ENCODE measurements at places on chromosomes 3 and 15.

DNA sequence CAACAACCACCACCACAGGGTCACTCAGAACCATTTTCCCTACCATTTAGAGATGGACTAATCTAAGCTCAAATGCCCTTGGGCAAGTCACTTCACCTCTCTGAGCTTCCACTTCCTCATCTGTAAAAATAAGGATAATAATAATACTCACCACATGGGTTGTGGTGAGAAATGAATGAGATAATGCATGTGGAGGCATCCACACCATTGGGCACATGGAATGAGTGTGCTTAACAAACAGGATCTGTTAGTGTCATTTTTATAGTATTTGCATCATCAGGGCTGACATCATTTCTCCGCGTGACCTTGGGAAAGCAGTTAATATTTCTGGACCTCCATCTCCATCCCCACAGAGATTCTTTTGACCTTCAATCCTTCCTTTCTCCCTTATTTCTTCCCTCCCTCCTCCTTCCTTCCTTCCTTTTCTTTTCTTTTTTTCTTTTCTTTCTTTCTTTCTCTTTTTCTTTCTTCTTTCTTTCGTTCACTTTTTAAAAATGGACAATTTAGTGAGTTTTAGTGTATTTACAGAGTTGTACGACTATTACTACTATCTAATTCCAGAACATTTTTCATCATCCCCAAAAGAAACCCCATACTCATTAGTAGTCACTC, 7.7 kb upstream of the RFT1 start:
- no peak for DNase-seq

DNA sequence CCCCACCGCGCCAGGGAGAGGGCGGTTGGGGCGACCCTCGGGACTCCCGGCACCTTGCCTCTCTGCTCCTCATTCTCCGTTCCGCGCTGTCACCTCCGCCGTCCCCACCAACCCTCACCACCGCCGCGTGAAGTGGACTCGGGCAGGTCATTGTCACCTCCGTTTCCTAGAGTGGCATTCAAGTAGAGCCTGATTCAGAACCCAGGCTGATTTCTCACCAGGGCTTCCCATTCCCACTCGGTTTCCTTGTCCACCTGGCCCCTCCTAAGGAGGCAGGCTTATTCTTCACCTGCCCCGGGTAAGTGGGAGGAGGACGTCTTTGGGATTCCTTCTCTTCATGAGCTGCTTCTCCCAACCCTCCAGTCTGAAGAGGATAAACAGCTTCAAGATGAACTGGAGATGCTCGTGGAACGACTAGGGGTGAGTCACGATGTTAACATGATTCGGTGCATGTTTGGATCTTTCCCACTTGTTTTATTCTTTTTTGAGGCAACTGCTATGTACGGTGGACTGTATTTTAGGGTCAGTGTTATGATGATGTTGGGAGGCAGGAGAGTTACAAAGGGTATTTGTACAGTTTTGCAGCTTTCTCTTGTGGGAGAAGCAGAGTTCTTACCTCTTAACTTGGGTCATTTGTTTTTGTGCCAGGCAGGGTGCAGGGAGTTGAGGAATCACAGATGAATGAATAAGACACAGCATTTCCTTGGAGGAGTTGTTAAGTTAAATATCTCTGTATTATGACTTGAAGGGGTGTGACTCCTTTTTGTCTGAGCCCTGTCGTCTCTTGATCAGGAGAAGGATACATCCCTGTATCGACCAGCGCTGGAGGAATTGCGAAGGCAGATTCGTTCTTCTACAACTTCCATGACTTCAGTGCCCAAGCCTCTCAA, 692 bp downstream of the PSMD2 start:
- DNase-seq, result no peak

GRCh38 chr15:95105229-95105628, 873.9 kb downstream of the MCTP2 start:
- peak; percentile 44 for DNase-seq

DNA sequence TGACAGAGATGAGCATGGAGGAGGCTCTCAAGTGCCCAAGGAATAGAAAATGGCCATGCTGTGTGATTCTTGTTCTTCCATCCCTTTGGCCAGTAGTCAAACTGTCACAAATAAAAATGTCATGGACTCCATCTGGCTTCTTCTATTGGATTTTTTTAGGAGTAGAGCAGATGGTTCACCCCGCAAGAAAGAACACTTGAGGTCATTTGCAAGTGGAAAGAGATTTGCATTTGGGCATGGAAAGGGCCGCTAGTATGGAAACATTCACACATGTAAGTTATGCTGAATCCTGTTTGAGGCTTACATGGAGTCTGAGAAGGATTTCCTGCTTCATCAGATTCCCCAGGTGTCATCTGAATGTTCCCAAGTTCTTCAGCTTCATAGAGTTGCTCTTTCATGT, 53.1 kb upstream of the CFAP161 start:
- DNase-seq, result no peak

- no peak for DNase-seq
Observed at GRCh38 chr15:35720019-35720418, 174.1 kb upstream of the DPH6 start.

DNA sequence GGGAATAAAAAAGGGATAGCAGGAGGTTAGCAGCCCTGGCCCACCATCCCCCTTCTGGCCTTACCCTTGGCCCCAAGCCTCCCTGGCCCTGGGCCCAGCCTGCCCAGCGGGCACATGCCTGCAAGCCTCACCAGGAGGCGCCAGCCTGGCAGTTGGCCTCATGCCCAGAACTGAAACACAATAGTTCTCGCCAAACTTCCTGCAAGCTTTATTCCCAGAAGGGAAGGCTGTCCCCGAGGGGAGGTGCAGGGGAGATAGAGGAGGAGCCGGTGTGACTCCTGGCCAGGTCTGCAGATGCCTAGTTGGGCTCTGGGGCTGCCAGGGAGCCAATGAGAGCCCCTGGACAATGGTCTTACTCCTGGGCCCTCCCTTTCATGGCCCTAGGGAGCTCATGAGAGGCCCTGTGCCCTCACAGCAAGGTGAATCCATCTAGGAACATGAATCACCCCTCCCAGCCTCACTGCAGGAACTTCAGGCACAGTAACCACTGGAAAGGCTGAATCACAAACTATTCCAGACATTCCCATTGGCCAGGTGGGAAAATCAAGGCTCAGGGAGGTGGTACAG, 4.0 kb downstream of the CCDC33 start:
- peak; percentile 37 for DNase-seq

DNA sequence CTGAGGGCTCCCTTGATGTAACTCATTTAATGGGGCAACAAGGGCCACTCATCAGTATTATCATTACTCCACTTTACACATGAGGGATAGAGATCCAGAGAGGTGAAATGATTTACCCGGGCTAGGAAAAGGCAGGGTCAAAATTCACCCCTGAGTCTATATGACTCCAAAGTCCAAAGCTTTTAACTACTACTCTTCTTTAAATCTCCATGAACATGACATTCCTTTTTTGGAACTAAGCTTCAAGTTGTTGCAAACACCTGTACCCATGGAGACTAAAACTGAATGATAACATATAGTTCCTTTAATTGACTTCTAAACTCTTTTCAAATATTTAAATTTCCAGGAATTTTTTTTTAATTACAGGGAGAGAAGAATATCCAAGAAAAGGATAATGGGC, 292.9 kb upstream of the GADL1 start:
- DNase-seq, result no peak

- DNase-seq, result no peak
Observed at GRCh38 chr3:19739504-19739903, 194.5 kb downstream of the EFHB start.

DNA sequence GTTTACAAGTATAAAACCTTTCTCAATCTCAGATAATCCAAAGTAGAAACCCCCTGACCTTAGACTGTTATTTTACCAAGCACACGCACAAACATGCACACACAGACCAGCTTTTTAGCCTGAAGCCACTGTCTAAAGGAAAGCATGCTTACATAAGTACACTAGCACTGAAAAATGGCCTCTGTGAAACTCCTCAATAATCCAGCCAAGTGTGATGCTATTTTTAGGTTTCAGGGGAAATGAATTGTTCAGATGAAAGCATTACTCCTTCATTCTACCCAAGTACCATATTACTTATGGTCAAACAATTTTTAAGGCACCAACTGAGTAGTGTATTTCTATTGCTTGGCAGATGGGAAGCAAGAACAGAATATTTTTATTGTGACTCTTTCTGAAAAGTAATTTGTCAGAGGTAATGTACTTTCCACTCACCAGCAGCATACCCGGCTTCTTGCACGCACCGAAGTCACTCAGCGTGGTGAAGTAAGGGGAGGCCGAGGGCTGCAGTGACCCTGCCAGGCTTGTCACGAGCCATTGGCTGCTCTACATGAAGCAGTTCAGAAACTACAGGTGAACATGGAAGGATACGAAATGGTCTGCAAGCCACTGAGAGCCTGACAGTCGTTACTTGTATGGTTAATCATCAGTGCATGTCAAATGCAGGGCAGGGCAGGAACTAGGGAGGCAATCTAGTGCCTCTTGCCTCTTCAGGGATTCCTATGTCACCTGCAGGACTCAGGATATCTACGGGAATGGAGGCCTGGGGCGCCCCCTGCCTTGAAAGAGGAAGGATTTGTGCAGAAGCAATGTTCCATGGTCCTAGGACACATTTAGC, 106.7 kb downstream of the GABRB3 start:
- DNase-seq, result no peak

GRCh38 chr3:133037436-133037835, 755 bp upstream of the TMEM108 start:
- no peak for DNase-seq

DNA sequence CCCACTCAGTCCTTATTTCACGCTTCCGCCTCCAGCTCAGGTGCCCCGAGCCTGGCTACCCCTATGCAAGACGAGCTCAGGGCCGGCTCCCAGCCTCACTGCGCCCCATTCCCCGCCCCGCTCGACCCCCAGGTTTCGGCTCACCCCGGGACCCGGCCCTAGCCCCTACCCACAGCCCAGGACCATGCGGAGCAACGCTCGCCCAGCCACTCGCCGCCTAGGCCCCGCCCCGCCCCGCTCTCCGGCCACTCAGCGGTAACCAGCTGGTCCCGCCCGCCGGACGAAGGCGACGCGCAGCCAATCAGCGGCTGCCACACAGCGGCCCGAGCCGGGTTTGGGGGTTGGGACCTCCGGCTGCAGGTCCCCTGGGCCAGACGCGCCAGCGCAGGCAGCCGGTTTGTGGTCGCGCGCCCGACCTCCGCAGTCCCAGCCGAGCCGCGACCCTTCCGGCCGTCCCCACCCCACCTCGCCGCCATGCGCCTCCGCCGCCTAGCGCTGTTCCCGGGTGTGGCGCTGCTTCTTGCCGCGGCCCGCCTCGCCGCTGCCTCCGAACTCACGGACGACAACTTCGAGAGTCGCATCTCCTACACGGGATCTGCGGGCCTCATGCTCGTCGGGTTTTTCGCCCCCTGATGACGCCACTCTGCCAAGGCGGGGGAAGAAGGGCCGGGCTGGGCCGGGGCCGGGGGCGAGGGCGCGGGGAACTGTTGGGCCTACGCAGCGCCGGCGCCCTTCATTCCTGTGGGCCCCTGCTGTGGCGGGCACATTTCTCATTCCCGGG, at the start of gene CATSPER2:
Gene CATSPER2 (minus strand): TSS at position 196 of the 781 bp plus-strand sequence. CDS start 783 bp downstream, outside the sequence.
- no peak for DNase-seq

DNA sequence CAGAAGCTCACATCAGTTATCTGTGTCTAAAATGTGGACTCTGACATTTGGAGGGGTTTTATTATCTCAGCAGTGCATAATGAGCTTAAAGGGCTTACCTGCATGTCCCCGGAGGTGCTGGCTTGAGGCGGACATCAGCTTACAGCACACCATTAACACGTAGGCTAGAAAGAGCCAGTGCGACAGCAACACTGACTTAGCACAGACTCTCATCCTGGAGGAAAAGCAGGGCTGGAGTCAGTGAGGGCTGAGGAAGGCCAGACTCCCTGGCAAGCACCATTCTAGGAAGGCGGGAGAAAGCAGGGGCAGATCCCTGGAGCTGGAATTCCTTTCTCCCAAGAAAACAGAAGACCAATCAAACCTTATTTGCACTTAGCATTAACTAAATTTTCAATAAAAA, 51.7 kb downstream of the TAFA4 start:
- no peak for DNase-seq

GRCh38 chr15:80926126-80926525, 63.5 kb downstream of the MESD start:
- DNase-seq, result no peak

- no peak for DNase-seq
Observed at GRCh38 chr3:25960776-25961175, 170.9 kb downstream of the OXSM start.

GRCh38 chr3:99875929-99876841, 58.5 kb downstream of the CMSS1 start:
- DNase-seq, result peak; percentile 65

GRCh38 chr3:159861369-159861987, 127.2 kb upstream of the IL12A start:
- DNase-seq, result no peak

DNA sequence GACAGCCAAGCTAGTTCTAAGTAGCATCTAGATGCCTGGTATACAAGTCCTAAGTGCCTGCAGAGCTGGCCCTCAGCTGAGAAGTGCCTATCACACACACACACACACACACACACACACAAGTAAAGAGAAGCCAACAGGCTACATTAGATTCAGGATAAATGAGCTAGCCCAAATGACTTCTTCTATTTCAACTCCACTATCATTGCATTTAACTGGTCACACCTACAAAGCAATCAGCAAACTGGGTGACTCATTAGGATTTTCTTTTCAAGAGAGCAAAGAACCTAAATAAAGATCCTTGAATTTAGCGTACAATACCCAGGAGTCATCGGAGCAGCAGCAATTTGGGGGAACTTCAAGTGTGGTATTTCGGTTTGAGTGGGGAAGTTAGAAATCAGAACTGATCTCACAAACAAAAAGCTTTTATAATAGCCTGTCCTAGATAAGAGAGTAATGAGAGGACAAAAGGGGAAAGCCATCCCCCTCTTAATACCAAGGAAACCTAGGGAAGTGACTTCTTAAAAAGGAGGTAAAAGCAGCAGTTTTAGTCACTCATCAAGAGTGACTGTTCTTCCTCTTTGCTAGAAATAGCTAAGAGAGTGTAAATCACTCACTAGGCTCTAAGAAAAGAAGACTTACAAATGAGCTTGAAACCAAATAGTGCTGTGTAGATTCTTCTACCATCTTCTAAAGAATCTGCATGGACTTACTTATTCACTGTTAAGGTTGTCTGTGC, 112.7 kb downstream of the TNIK start:
- DNase-seq, result no peak

GRCh38 chr15:37891766-37892368, 42.6 kb upstream of the TMCO5A start:
- peak; percentile 32 for DNase-seq

DNA sequence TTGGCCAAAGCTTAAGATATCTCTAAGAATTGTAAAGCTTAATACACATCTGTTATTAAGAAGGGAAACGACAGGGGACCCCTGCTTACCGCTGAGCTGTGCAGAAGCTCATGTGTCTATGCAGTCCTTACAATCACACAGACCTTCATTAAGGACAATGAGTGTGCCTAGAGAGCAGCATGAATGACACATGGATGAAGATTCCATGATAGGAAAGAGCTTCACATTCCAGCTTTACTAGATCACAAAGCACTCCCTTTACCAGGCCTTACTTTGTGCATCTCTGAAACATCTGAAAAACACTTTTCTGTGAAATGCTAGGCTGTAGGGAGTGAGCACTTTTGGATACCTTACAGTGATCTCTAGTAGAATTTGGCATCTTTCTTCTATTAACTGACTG, 32.0 kb downstream of the RNF168 start:
- no peak for DNase-seq
